Myometrial cell (primary cell): ENCODE measurements at places on chromosomes 5 and 9. TPM values are rescaled to one million over a fixed set of nuclear protein-coding genes. Genes with fewer than 3 reads are reported as not detected.

BRD8 gene
- total RNA-seq: 29.6 and 40.9 TPM in 2 replicates

GDA gene
- total RNA-seq: 0.18 TPM in 1 of 2 replicates, not detected in the other

TENT4A gene
- 9.0 and 12.1 TPM in 2 replicates for total RNA-seq

IL31RA gene
- 1.1 and 2.3 TPM in 2 replicates for total RNA-seq

ZNF608 gene
- total RNA-seq: 0.18 and 0.29 TPM in 2 replicates

SPOCK1 gene
- 8.9 and 14.9 TPM in 2 replicates for total RNA-seq

ZBTB6 gene
- 6.3 and 6.9 TPM in 2 replicates for total RNA-seq

IFNA13 gene
- total RNA-seq: not detected in 2 replicates

MCC gene
- 8.6 and 12.8 TPM in 2 replicates for total RNA-seq

GABRP gene
- total RNA-seq: not detected in 2 replicates

PCDHGA5 gene
- 0.29 and 0.89 TPM in 2 replicates for total RNA-seq

SHISAL2B gene
- total RNA-seq: not detected in 2 replicates
